Left renal cortex interstitium (tissue), 4 donors: ENCODE measurements at places on chromosomes 7 and 10. TPM values are rescaled to one million over a fixed set of nuclear protein-coding genes. Genes with fewer than 3 reads are reported as not detected.

The ACSL5 gene
- 5.1 TPM for polyA plus RNA-seq

The ANKRD26 gene
- polyA plus RNA-seq = 11.8 TPM

The ELOVL3 gene
- 1.9 TPM for polyA plus RNA-seq

The HOXA5 gene
- 87.0 TPM for polyA plus RNA-seq

The SLC16A12 gene
- polyA plus RNA-seq = 35.1 TPM

The TRIM50 gene
- polyA plus RNA-seq = 0.41 TPM

The PRSS1 gene
- polyA plus RNA-seq = not detected

The ADD3 gene
- 230 TPM for polyA plus RNA-seq

The MYL7 gene
- polyA plus RNA-seq = 0.81 TPM

The SEMA3E gene
- polyA plus RNA-seq = 2.8 TPM

The MRLN gene
- polyA plus RNA-seq = 0.44 TPM

The IFIT1B gene
- polyA plus RNA-seq = 0.21 TPM

The MACC1 gene
- 10.9 TPM for polyA plus RNA-seq

The COL13A1 gene
- polyA plus RNA-seq = 18.1 TPM

The PTF1A gene
- not detected for polyA plus RNA-seq

The LRRTM3 gene
- polyA plus RNA-seq = 6.7 TPM

The PRSS37 gene
- polyA plus RNA-seq = 0.07 TPM

The ACSM6 gene
- polyA plus RNA-seq = 0.25 TPM

The TWIST1 gene
- polyA plus RNA-seq = 7.5 TPM

The RNF32 gene
- 3.3 TPM for polyA plus RNA-seq

The UNCX gene
- 20.2 TPM for polyA plus RNA-seq

The PHKG1 gene
- polyA plus RNA-seq = 0.73 TPM

The CCDC172 gene
- not detected for polyA plus RNA-seq

The DNAH11 gene
- polyA plus RNA-seq = 5.2 TPM

The GPR158 gene
- 0.30 TPM for polyA plus RNA-seq

The NEBL gene
- polyA plus RNA-seq = 87.0 TPM

The CPED1 gene
- 44.4 TPM for polyA plus RNA-seq

The CD36 gene
- polyA plus RNA-seq = 24.5 TPM

The TMEM140 gene
- 24.5 TPM for polyA plus RNA-seq

The CRPPA gene
- 5.9 TPM for polyA plus RNA-seq

The PNLIPRP1 gene
- polyA plus RNA-seq = not detected
